ENCODE measurements at places on chromosomes 6 and 20. TPM values are rescaled to one million over a fixed set of nuclear protein-coding genes. Genes with fewer than 3 reads are reported as not detected.
A peak's percentile ranks its signal among the peaks of the same experiment; 100 is the strongest.

Gene RNF182
- polyA plus RNA-seq = 0.33 TPM

Gene PTCRA
- polyA plus RNA-seq = not detected

DNA sequence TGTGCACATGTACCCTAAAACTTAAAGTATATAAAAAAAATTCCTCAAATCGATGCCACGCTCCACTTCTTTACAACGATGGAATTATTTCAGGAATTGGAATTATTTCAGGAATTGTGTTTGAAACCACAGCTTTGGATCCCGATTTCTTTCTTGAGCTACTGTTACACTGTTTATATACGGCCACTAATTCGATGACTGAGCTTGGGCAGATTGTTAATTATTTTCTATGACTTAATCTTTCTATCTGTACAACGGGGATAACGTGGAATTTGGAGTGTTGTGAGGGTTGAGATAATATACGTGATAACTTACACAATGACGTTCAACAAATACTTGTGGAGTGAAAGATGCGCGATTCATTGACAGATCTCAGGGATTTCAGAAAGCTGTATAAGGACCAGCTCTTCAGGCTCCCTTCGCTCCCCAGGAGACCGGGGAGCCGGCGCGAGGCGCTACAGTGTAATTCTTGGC lies 171.3 kb downstream of the SLC16A10 start:
- no peak for DNase-seq

DNA sequence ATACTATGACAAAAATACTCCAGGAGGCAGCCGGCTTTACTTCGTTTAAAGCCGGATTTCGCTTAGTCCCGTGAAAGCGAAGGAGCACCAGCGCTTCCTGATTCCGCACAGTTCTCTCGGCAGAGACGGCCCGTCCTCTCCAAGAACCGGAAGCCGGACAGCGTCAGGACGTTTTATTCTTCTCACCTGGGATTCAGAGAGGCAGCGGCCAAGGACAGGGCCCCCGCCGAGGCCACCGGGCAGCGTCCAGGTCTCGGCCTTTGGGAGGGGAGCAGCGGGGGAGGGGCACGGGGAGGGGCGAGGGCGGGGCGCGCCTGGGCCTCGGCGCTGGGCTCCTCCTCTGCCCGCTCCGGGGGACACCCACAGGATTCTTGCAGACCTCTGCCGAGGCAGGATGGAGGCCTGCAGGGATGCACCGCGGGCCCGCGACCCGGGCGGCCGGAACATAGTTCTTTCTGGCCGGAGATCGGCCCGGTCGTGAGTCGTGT lies 2.8 kb upstream of the DIDO1 start:
- DNase-seq = peak; percentile 59

DNA sequence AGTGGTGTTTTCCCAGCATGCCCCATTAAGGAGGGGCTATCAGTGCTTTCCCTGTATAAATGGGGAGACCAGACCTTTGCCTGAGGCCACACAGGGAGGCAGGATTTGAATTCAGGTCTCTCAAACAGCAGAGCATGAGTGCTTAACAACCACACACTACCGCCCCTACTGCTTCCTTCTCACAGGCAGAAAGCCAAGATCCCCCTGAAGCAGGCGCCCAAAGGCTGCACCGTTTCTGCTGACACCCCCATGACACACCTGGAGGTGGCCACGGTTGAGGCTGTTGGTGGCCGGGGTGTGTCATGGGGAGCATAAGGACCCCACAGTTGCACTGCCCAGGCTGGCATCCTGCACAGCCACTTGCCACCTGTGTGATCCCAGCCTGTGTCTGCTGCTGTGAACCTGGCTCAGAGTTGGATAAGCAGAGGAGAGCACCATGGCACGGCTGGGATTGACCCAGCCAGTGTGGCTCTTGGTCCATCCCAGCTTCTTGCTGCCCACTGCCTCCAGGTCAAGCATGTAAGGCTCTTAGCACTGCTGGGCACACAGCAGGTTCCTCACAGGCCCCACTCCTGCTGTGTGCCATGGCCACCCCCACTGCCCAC lies 28.3 kb downstream of the PCK1 start:
- DNase-seq = no peak

DNA sequence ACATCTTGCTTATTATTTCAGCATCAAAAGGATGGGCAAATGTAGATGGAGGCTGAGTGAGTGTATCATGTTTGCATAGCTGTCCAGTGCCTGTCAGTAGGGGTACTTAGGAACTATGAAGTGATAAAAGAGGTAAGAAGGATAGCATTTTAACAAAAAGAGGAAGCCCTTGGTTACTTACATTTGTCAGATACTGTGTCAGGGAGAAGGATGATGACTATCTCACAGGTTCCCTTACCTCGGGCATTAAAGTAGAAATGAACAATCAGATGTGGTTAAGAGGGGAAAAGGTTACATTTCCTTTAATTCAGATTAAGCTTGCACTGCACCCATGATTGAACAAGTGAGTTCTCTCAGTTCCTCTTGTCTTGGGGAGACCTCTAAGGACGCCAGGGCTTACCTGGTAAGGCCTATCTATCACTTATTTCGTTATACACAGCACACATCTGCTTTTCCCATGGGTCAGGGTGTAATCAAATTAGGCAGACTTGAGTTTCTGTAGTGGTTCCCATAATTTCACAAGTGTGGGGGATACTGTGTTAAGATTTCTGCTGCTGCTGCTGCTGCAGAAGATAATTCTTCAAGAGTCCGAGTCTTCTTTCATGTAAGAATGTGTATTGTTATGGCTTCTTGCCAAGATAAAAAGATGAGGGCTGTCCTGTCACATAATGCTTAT lies 4.5 kb downstream of the FOXO3 start:
- DNase-seq = peak; percentile 70

DNA sequence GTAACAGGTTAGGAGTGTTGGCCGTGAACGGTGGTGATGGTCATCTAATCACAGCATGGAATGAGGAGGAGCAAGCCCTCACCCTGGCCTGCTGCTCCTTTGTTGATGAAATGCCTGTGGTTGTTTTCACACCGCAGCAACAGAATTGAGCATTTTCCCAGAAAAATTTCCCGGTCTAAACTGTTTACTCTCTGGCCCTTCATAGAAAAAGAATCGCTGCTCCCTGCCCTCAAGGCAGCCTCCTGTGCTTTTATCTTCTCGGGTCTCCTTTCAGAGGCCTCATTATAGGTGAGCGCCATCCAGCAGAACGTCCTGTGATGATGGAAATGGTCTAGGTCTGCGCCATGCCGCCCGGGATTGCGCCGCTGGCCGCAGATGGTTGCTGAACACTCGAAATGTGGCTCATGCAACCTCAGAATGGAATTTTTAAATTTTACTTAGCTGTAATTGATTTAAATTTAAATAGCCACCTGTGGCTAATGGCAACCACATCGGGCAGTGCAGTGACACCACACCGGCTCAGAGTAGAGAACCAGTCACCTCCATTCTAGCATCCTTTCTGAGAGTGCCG lies 30.2 kb downstream of the PHACTR3 start:
- no peak for DNase-seq

DNA sequence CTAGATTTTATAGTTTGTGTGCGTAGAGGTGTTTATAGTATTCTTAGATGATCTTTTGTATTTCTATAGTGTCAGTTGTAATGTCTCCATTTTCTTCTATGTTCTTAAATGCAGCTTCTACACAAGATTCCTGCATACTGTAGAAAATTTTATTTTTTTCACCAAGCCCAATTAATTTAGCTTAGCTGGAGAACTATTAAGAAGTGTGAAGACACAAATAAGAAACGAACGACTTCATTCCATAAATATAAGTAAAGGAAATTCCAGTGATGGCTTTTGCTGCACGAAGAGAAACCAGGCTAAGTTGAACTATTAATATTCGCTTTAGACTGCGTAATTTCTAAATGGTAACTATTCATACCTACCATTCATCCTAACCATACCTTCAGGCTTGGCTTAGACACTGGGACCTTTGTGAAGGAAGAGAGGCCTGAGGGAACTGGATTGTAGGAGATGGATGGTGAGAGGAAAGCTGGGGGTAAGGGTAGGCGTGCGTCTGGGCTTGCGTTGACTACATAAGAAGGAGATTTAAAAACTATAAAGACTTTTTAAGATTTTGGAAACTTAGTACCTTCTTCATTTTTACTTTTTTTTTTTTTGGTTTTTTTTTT lies 15.9 kb downstream of the HLA-DOA start:
- DNase-seq = no peak

DNA sequence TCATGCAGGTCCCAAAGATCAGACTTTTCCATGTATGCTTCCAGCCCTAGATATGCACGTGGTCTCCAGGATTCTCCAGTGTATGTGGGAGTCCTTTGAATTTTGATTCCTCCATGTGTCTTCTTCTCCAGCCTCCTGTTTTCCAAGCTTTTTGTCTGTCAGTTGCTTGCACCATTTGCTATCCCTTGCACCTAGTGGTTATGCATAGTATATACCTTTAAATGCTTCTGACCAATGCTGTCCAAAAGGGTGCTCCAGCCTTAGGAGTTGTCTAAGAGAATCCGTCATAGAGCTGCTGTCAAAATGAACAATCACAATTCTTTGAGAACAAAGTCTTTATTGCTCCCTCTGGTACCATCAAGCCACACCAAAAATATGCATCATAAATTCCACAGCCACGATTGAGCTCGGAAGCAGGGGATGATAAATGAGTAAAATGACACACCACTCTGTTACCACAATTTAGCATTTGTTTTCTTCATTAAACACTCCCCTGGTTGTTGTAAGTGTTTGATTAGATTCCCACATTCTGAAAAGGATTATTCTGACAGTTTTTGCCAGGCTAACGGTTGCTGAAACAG lies 706.2 kb upstream of the GJE1 start:
- DNase-seq = no peak

GRCh38 chr6:26184367-26184891 lies 97.2 kb downstream of the HFE start:
- DNase-seq = no peak

DNA sequence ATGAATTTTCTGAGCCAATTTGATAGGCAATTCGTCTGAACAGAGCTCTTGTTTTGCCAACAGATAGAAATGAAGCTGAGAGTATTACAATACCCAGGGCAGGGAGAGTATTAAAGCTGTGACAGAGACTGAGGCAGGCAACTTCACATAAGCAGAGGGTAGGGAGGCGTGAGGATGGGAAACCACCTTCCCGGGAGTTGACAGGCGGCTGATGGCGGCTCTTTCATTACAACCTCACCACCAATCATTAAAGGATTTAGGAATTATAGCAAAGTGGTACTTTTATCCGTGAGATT lies 73.3 kb downstream of the CD83 start:
- no peak for DNase-seq

Data from mammary epithelial cell (primary cell).